ENCODE measurements at places on chromosomes 4 and X.

DNA sequence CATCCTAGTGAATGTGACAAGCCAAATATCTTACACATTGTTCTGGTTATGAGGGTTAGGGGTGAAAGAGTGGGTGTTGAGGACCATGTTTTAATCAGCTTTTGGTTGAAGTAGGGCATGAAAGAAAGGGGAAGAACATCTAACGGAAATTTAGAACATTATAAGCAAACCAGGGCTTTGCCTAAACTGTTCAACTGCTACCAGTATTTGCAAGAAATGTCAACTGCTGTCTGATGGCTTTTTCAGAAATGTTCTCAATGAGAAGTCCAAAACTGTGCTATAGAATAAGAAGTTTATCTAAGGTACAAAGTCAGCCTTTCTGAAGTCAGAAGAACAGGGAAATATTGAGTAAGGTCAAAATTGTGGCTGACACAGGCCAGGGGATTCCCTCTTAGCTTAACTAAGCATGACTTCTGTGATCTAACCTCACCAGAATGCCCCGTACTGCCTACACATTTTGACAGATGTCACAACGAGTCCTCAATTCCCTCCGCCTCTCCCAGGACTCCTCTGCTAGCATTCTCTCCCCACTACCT lies 67.1 kb downstream of the DTHD1 start:
- no peak for DNase-seq

- DNase-seq = no peak
These were observed 97.6 kb downstream of the SH3KBP1 start for GRCh38 chrX:19789782-19790181.

DNA sequence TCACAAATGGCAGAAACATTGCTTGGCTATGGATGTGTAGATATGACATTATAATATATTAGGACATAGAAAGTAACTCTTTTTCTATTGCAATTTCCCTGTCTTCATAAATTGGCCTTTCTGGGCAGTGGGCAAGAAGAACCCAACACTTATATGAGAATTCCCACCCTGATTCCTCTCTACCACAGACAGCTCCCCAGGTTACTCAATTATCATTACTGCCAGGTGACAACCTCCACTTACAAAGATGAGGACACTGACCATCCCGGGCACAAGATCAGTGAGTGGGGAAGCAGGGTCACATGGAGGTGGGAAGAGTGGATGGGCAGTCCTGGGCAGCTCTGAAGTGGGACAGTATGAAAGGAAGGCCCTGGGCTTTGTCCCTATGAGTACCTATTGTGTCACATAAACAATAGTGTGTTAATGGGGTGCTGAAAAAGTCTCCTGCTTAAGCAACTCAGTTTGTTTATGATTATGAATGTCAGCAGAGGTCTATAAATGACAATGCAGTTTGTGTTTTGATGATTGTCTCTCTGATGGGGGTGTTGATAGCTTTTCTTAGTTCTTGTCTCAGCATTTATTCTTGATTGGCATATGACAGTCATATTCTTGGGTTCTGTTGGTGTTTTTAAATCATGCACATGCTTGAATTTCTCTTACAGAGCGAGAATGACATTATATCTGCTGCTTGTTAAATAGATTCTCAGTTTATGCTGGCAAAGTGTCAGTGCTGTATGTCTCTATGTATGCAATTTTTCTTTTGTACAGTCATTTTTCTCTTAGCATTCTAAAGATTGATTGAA lies 99.9 kb downstream of the SLIT2 start:
- no peak for DNase-seq

- DNase-seq = no peak
These were observed 58.1 kb downstream of the AWAT2 start for GRCh38 chrX:69991685-69992084.

GRCh38 chr4:51831133-51831532 lies 11.8 kb upstream of the DCUN1D4 start:
- no peak for DNase-seq

GRCh38 chr4:79253168-79253567 lies 72.7 kb downstream of the NAA11 start:
- DNase-seq = no peak

GRCh38 chr4:147349193-147349592 lies 131.7 kb upstream of the EDNRA start:
- DNase-seq = no peak

GRCh38 chr4:40307627-40308497 lies 27.3 kb upstream of the CHRNA9 start:
- no peak for DNase-seq

DNA sequence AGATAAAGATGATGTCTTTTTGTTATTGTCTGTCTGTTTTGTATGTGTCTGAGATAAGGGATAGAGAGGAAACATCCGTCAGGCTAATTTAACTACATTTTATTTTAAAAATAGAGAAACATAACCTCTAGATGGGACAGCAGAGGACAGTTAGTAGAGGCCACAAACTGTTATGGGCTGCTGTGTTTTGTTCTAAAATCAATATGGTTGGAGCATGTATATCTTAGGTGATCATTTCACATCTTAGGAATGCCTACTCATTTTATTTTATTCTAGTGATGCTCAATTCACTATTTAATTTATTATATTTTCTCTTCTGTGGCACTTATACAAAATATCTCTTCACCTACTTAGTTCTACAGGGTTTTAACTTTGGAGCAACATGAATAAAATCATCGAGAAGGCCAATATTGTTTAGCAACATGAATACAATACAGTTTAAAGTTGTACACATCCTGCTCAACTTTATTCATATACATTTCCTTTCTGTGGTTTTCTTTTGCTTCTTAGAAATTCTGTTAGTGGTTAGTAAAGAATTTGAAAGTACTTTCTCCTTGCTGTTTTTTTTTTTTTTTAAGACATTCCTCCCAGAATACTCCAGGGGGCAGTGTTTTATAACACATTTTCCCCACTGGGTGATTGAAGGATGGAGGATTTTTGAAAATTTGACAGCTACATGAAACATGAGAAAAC lies 392.9 kb downstream of the UNC5C start:
- no peak for DNase-seq

GRCh38 chr4:61175495-61175894 lies 24.6 kb upstream of the ADGRL3 start:
- no peak for DNase-seq

- DNase-seq = no peak
These were observed 613.1 kb downstream of the MID1IP1 start for GRCh38 chrX:39414290-39414854.

GRCh38 chrX:150080497-150080896 lies 142.2 kb upstream of the EOLA2 start:
- DNase-seq = no peak

DNA sequence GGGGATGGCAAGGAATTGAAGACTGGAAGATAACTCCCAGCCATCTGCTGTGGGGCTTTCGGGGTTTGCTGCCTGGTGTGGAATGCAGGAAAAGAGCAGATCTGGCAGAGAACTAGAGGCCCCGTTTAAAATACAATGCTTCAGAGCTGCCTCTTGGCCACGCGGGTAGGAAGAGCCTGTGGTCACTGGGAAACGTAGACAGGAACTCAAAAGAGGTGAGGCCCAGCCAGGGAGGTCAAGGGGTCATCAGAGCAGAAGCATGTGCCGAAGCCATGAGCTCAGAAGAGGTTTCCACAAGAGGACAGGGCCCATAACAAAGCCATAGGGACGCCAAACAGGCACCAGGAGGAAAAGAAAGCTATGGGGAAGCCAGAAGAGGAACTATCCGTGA lies 14.5 kb upstream of the STS start:
- DNase-seq = peak; percentile 56

DNA sequence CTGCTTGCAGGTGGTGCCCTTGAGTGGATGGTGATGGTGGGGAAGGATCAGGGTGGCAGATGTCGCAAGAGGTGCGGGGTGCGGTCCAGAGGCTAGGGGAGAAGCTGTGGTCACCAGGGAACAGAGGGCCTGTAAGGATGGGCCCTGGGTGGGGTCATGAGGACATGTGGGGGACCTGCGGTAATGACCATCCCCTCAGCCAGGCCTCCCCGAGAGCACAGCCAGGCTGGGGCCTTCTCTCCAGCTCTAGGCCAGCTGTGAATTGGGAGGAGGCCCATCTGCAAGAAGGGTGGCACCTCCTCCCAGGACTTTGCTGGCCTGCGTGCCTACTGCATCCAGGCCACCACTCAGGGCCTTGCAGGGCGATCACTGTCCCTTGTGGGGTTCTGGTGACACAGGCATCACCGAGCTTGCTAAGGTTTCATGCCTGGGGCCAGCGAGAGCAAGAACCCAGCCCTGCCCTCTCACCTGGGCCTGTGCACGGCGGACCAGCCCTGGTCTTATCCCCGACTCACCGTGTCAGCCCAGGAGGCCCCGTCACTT lies 34.1 kb upstream of the MXD4 start:
- no peak for DNase-seq

DNA sequence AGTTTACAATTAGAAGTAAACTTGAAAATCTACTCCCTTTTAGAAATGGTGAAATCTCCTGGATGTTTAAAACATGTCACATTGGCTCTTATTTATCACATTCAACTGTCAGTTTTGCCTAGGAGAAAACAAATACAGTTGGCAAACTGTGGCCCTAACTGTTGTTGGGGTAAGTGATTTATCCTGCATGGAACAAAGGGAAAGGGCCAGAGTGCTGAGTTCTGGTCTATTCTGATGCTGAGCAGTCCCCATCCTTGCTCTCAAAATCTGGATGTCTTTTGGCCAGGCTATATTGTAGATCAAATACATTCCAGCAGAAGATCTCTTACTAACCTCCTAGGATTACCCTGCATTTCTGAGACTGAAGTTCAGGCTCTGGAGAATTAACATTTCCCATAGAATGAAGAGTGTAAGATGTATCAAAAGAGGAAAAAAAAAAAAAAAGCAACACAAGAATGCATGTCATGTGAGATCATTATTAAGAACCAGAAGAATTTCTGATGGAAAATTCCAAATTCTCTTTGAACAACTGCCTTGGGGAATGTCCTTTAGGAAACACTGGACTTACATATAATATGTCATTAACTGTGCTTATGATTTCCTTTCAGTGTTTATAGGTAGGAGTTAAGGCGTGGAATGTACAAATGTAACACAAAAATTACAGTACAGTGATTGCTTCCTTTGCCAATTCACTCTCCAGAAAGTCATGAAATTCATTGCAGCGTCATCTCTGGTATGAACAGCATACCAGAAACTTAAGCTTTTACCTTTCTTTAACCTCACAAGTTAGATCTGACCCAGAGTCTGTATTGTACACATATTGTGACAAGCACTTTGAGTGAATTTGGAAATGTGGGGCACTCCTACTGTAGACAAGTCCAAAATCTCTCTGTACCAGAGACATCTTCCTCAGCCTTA lies 1012.5 kb upstream of the LCORL start:
- DNase-seq = no peak
